ENCODE measurements at places on chromosomes 13 and 19.

GRCh38 chr19:4676955-4677731, 7.0 kb upstream of the MYDGF start:
- no peak for DNase-seq

DNA sequence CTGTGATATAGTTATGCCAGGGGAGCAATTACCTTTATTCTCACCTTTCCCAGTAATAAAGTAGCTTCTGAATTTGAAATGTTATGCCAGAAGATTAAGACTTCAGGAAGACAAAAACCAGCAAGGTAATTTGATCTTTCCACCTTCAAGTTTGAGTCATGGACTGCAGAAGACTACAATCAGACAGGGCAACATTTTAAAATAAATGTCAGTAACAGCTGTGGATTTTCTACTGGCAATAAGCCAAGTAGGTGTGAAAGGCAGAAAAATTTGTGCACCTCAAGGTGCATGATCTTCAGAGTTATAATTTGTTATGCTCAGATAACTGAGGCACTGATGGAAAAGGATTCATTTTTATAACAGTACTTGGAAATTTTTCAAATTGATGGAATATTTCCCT, 54.9 kb downstream of the SLITRK1 start:
- no peak for DNase-seq

DNA sequence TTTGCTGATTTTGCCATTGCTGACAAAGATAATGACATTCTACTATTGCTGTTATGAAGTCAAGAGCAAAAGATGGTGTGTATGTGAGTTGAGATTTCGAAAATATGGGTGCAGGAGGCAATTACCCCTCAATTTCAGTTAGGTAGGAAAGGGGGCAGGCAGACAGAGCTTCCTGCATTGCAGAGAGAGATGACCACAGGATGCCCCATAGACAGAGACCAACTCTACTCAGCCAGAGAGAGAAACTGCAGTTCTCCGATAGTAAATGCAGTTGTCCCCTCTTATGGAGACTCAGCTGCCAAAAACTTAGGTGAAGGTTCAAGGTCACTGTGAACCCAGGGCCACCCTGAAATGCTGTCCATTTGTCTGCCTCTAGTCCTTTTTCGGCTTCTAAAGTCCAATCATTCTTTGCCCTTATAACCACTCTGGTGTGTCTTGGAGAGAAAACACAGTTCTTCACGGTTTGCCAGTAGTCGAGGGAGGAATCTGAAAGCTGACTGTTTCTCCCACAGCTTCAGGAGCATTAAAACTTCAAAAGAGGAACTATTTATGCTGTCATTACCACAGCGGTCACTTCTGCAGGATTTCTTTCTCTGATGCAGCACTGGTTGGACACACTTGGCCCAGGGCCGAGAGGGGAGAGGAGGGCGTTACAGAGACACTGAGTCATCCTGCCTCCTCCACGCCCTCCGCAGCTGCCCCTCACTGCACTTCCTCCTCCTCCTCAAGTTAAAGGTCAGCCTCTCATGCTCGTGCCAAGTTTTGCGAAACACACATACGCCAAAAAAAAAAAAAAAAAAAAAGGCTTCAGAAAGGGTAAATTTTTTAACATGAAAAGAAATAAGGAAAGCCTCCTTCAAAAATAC, 264.3 kb downstream of the FOXO1 start:
- peak; percentile 62 for DNase-seq

DNA sequence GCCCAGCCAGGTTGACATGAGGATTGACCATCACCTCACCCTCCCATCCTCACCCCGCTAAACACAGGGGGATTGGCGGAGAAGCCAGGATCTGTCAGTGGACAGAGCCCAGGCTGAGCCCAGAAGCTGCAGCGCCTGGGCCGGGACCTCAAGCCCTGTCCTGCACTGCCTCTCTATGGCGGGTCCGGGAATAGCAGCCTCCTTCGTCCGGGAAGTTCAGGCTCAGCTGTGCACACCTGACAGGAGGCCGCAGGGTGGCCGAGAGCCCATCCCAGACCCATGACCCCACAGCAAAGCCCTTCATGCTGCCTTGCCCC, 67.8 kb downstream of the SPACA7 start:
- DNase-seq, result peak; percentile 60

- DNase-seq, result no peak
Measured at GRCh38 chr13:26664876-26665275, 95.7 kb downstream of the GPR12 start.

DNA sequence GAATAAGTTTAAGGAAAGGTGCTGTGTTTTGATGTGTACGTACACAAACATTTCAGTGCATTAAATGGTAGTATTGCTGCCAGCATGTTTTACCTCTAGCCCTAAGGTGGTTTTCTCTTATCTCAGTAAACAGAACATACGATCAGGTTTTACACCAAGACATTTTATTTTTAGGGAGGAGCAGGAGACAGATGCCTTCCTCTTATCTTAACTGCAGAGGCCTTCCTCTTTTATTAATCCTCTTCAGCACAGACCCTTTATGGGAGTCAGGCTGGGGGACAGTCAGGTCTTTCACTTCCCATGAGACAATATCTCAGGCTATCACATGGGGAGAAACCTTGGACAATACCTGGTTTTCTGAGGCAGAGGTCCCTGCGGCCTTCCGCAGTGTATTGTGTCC, 14.9 kb upstream of the ZNF611 start:
- DNase-seq, result no peak

DNA sequence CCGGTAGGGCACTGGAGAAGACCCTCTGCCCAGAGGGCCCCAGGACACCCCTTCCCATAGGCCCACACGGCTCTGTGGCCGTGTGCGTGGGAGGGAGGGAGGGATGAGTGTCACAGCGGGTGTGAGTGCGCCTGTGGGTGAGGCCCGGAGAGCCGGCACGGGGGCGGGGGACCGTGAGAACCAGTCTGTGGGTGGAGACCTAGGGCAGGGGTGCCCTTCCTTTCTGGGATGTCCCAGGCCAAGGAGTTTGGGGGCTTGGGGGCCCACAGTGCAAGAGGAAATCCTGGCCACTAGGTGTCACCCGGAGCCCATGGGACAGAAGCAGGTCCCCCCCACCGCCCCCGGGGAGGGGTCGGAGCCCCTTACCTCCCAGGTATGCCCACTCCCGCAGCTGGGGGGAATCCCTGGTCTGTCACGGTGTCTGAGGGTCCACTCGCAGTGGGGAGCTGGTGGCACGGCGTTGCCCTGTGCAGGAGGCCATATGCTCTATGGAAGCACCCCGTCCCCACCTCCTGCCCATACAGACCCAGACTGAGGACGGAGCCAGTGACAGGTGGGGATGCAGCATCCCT, 16.0 kb upstream of the SLC7A10 start:
- no peak for DNase-seq

DNA sequence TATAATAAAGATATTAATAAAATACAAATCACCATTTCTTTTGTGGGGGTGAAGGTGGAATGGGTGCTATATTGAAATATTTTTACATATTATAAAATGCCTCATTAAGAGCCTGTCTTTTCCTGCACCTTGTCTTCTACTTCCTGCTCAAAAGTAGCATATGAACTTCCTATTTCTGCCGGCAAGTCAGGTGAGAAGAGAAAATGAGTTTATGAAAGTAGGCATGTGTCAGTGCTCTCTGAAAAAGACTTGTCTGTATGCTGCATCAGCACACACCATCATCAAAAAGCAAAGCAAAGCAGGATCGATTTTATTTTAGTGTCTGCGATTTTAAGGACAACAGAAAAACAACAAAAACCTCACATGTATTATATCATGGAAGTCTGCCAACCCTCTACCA, 114.2 kb downstream of the RAP2A start:
- no peak for DNase-seq

DNA sequence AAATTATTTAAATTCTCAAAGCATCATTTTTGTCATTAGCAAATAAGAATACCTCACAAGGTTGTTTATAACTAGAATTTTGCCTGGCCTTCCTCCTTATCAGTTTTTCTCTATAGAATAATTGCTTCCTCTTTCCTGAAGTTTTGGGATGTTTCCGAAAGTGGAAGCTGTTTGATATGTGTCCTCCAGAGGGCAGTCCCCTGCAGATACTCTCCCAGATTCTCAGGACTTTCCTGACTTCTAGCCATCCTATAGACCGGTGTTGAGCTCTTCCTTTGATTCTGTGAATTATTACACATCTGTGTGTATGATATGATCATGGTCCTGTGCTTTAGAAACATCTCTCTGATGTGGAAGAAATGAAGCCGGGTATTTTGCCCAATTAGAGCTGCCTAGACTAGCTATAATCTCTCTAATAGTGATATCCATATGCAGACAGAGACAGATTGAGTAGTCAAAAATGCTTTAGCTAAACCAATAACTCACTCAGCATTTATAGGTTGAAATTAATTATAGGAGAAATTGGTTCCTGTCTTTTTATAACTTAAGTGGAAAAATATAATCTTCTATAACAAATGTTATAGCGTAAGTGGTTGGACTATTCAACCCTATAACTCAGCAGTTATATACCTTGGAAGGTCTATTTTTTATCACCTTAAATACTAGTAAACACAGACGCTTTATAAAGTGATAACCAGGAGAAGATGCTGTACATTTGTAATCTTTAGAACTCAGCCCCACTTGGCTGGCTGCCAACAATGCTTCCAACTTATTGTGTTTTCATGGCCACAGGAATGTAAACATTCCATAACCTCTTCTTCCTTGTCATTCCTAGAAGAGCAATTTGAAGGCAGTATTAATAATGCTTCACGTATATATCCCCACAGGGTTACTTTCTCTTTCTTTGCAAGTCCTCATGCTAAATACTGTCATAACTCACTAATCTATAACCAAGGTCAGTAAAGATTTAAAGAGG, 201.0 kb upstream of the RXFP2 start:
- DNase-seq, result no peak
